ENCODE measurements at places on chromosomes 6 and 20.

DNA sequence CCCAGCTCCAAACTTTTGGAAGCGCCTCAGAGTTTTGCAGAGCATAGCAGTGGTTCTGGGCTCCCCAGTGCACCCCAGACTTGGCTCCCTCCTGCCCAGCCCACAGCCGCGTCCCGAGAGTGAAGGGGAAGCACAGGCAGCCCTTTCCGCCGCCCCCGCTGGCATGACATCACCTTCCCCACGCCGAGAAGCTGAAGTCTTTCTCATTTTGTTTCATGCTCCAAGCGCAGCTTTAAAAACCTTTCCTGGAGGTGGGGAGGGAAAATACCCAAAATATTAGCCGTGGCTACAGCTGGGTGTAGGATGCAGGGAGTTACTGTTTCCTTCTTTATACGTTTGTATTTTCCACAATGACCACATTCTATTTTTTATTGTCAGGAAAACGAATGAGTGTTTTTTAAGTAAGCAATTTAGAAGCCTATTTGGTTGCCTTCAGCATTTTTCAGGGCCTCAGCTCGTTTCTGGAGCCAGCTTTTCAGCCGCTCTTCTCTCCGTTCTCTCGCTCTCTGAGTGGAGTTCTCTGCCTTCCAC is 72.9 kb downstream of the SNX5 start:
- no peak for DNase-seq

GRCh38 chr6:73121421-73121993 is 103.8 kb downstream of the KHDC1L start:
- no peak for DNase-seq

DNA sequence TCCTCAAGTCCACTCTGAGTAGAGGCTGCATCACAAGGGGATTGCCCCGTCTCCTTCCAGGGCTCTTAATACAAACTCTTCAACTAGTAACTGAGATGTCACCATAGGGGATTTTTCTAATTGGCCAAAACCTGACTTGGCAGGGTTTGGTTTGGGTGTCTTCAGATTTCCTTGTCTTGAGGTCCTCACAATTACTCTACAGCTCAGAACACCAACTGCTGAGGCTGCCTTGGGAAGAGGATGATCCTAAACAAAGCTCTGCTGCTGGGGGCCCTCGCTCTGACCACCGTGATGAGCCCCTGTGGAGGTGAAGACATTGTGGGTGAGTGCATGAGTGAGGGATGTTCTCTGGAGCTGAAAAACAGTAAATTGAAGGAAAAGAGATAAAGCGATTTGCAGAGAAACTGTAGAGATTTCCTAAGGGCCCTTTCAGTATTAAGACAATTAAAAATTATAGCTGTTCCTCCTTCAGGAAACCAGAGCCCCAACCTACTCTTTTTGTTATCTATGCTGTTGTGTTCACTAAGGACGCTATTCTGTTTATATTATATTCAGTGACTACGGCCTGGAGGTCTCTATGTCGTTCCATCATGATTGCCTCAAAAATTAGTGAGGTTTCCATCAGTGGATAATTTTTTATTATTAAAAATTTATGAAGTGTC is at the start of gene HLA-DQA1:
Gene HLA-DQA1, plus strand, starts transcription at position 188 of the 662 bp plus-strand sequence. Its CDS starts 53 bp downstream, at position 241.
- no peak for DNase-seq

GRCh38 chr6:14035874-14036273 is 81.7 kb upstream of the CD83 start:
- DNase-seq: no peak

GRCh38 chr6:131400779-131401496 is 172.1 kb upstream of the ARG1 start:
- no peak for DNase-seq

DNA sequence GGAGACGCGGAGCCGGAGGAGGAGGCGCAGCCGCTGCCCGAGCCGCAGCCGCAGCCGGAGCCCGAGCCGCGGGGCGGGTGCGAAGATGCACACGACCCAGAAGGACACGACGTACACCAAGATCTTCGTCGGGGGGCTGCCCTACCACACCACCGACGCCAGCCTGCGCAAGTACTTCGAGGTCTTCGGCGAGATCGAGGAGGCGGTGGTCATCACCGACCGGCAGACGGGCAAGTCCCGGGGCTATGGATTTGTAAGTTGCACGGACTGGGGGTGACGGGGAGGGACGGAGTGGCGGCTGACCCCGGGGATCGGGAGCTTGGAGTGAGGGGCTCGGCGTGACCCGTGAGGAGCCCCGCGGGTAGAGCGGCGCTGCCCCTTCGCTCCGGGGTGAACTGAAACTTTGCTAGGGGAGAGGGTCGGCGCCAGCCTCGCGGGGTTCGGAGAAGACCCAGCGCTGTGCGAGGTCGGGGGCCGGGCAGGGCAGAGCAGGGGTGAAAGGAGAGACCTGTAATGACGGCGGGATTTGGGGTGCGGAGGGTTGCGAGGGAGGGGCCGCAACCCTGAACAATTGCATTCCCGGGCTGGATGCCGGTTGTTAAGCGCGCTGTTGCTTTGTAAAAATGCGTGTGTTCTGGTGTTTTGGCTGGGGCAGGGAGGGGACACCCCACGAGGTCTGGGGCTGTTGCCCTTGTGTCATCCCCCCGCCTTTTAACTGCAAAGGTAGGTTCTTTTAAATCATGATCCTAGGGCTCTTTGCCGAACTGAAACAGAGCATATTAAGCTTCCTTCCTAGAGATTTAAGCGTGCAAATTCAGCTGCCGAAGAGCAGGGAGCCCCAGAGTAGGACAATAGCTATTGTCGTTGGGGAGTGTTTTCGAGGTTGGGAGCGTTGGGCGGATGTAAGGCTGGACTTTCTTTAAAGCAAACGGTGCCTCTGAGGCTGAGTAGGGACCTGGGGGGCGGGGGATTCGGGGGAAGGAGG is 628 bp downstream of the RBM24 start:
- DNase-seq: peak; percentile 49

- no peak for DNase-seq
Observed at GRCh38 chr6:44527181-44527580, 139.7 kb downstream of the CDC5L start.

GRCh38 chr6:79656134-79656533 is 25.0 kb downstream of the SH3BGRL2 start:
- no peak for DNase-seq

DNA sequence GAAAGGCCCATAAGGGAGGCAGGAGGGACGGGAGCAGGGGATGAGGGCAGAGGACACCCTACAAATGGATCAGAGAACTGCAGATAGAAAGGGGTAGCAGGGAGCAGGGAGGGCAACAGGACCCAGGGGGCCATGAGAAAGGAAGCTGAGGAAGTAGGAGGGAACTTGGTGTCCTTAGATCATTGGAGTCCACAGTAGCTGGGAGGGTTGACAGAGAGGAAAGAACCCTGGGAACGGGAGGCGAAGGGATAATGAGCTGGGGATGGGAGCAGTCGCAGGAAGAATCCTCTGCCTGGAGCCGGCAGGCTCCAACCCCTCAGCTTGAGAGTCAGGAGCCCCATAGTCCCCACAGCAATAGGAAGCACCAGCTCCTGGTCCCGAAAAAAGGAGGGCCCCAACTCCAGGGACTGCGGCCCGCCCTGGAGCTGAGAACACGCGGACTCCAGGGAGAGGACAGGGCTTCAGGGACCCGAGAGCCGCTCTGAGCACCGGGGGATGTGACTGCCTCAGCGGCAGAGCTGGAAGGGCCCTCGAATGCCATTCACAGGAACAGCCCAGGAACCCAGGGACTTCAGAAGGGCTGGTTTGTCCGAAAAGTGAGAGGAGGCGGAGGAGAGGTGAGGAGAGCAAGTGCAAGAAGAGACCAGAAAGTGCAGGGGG is 32.7 kb downstream of the HLA-A start:
- DNase-seq: no peak

DNA sequence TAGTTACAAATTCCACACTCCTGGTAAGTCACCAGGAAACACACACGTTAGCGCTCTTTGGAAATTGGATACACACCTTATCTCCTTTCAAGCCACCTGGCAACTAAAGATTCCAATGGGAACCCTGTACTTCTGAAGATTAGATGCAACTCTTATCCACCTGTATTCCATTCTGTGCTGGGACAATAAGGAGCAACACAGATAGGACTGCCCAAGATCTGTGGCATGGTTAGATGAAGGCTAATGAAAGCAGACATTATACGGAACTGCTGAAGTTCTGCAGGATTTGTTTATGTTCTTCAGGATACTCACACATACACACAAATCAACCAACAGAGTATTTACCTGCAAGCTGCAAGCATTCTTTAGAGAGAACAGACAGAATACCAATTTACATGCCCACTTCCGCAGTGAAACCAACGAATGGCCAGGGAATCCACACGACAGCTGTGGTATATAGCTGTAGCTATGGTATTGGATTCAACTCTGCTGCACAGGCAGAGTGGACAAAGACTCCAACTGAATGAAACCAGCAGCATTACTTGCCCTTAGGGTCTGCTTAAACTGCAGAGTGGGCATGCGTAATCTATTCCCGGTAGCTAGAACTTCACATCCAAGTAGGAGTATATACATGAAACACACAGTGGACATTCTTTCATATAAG is 12.0 kb downstream of the NCOA5 start:
- no peak for DNase-seq

- DNase-seq: peak; percentile 57
Observed at GRCh38 chr6:113980937-113981554, 10.1 kb upstream of the HDAC2 start.

DNA sequence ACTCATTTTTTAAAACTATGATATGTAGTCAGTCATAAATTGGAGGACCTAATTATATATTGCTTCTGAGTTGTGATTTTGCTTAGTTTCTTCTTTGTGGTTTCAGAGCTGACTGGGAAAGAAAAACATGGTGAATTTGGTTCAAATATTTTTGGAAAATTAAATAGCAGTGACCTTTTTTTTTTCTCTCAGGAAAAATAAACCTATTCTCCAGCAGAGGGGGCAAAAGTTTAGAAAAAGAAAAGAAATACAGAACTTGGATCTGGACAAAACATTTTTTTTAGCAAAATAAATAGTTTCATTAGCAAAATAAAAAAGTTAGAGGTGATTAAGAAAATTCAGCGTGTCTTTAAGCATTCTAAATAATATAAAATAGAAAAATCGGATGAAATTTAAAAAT is 10.2 kb downstream of the COL10A1 start:
- DNase-seq: no peak

GRCh38 chr6:68880050-68880813 is 245.2 kb downstream of the ADGRB3 start:
- no peak for DNase-seq

- DNase-seq: no peak
Observed at GRCh38 chr6:137111296-137112066, 62.0 kb downstream of the IL22RA2 start.

- no peak for DNase-seq
Observed at GRCh38 chr6:133997267-133997666, 44.2 kb downstream of the TBPL1 start.

DNA sequence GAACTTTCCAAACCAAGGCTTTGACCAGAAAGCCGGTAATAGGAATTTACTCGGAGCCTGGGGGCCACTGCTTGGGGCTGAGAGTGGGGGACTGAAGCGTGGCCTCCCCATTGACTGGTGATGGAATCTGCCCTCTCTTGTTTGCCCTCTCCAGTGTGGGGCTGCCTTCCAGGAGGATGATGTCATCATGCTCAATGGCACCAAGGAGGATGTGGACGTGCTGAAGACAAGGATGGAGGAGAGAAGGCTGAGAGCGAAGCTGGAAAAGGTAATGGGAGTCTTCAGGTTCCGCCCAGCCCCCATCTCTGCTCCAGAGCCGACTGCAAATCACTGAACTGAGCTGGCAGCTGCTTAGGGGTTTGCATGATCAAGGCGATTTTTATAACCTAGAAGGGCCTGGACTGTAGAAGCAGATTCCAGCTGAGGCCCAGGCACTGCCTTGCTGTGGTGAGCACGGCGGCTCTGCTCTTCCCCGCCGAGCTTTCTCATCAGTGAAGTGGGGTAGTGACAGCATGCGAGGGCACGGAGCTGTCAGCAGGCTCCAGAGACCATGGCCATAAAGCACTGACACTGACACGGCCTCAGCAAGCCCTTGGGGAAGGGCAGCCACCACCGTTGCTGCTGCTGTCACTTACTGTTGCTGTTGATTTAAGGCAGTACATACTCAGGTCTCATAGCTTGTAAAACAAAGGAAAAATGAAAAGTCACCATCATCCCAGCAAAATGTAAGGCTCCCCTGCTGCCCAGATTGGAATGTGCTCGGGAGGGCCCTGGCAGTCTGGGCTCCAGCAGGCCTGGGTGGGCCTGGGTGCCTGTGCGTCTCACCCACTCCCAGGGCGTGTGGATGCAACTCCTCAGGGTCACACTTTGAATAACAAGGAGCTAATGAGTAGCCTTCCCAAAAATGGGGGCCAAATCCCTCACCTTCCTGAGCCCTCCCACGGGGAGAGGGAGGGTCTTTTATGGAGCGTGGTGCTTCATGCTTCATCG is 11.1 kb upstream of the FAM209A start:
- DNase-seq: no peak

DNA sequence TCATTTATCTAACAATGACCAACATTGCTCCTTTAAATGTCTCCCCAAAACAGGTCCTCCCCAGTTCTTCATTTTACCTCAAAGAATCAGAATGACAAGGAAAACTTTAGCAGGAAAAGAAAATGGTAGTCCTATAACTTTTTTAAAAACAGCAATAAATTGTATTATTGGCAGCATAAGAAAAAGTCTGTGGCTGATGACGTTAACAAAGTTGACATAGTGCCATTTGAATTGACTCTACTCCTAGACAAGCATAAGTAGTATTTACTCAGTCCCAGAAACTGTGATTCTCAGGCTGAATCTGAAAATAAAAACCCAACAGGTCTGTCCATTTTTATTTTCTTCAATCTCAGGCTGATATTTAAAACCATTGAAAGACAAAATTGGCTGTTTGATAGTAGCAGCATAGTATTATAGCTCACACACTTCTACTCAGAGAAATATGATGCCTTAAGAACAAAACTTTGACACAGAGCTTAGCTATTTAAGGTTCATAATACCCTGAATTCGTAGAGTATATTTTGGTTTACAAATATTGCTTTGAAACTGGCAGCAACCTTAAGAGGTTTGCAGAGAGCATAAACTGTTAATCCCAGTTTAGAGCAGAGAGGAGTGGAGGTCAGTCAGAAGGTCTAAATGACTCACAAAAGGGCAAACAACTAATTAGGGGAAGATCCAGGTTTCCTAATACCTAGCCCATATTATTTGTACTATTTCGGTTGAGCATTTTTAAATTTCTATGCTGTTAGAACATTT is 35.0 kb upstream of the TENT5A start:
- DNase-seq: no peak

DNA sequence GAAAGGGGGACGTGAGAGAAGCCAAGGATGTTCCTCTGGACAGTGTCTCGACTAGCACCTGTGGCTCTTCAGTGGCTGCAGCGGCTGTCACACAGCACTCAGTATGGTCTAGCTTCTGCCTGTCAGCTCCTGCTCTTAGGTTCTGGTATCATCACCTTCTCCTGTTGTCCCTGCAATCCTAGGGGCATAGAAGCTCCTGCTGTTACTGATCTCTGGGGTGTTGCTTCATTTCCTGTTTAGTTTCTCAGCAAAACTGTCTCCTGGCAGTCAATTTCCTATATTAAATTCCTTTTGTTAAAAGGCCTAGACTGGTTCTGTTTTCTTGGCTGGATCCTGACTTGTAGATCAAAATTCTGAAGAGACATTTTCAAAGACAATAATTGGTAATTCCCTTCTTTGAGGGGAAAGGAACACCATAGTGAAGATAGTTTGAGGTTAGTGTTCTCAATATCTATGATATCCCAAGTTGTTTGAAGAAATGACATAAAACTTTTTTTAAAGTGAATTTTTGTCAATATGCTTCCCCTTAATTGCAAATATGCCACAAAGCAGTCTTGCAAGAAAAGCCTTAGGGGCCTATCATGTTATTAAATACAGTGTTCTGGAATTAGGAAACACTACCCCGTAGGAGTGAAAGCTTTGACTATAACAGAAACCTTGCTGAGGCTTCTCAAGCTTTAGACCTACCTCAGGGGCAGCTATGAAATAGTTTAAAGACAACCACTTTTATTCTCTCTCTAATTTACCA is 148.5 kb downstream of the KIF6 start:
- no peak for DNase-seq

GRCh38 chr6:96943555-96944215 is 19.2 kb downstream of the KLHL32 start:
- DNase-seq: no peak

All from HAP-1 (cell line).